ENCODE measurements at places on chromosomes 11 and 22.

DNA sequence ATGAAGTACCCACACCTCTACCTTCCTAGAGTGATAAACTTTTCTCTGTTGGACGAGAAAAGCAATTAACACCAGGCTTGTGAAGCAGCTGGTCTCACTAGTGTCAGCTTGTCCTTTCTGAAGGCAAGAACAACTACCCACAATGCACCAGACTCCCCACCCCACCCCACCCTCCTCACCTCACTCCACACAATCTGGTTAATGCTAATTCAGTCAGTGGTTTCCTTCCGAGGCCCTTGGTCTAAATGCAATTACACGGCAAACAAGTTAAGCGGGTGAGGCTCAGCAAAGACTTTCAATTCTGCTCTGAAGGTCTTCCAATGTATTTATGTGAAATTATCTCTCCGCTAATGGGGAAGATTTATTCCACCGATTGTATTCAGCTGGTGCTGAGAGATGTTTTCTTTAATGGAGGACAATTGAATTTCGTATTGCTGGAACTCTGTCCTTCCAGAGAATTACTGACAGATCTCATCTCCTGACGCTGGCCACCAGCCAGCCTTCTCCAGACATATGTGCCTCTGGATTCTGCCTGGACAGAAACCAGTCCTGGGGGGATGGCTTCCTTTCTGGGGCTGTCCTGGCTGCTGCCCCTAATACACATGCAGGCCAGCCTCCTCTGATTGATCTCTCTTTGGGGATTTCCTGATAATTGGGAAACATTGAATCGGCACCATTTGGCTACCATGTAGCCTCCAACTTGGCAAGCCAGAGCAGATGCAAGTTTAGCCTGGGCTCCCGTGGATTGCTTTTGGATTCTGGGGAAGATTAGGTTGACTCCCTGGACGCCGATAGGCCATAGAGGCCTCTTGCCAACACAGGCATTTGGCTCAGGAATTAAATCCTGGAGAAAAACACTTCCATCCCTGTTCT is 165.8 kb upstream of the NARS2 start:
- DNase-seq, result no peak

DNA sequence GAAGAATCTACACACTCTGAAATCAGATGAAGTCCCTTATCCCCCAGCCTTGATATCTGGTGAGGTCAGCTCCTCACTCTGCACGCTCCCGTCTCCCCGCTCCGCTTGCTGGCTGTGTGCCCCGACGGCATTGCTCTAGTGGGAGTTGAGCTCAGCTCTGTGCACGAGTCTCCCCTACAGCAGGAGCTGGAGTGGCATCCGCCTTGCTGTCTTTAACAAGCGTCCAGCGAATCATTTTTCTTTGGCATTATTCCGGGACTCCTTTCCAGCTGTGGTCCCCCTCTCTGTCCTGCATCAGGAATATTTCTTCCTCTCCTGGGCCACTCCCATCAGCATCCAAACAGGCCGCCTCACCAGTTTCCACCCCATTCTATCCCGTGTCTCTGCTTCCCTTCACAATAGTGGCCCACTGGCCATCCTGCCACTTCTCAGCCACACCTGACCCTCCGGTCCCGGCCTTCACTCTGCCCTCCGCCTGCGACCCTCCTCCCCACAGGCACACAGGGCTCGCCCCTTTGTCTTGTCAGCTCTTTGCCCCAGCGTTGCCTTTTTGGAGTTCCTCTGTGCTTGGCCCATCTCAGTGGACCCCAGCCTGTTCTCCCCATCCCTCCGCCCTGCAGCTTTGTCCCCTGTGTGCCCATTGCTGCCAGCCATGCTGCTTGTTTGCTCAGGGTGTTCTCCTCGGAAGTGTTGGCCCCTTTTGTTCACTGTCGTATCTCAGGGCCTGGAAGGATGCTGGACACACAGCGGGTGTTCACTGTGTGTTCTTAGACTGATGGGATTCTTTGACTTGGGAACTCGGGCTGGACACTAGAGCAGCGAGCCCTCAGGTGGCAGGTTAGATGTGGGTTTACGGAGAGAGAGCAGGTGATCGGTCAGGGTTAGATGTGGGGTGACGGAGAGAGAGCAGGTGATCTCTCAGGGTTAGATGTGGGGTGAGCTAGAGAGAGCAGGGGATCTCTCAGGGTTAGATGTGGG is 441.8 kb downstream of the TBC1D22A start:
- DNase-seq, result no peak

DNA sequence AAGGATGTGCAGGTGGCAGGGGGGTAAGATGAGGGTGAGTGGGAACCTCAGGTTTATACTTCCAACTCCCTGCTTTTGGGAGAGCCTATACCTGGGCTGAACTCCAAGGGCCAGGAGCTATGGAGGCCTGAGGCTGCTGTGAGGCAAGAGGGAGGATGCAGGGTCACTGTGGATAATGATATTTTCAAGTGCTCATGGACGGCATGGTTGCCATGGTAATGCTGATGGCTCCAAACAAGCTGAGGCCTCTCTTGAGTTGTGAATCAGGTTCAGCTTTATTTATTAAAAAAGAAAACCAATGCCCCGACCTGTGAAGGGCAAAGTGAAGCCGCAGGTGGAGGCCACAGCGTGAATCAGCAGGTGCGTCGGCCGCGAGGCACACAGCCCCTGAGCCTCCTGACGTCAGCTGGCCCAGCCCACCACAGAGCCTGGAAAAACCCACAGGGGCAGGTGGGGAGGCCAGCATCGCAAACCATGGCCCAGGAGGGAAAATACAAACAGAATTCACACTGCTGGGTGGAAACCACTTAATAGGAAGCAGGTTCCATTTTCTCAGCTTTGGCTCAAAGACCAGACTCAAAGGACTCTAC is 17.4 kb upstream of the CREB3L1 start:
- no peak for DNase-seq

DNA sequence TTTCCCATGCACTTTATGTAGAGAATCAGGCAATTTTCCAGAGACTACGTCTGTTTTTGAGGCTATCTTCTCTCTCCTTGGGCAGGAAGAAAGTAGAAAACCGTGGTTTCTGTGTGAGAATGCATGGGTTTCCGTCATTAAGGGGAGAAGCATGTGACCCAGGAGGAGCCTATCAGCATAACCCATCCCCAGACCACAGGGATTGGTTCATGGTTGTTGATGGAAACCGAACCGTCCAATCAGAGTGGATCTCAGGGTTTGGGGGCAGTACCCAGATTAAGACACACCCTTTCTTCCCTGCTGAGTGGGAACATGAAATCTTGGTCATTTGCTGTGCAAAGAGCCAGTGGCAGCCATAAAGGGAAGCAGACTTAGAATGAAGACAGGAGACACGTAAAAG is 517.8 kb downstream of the MN1 start:
- DNase-seq, result no peak

- no peak for DNase-seq
These were observed 17.9 kb upstream of the SESN3 start for GRCh38 chr11:95248666-95249467.

- DNase-seq, result no peak
These were observed 103.1 kb downstream of the NAT10 start for GRCh38 chr11:34208266-34209135.

- no peak for DNase-seq
These were observed 438.1 kb downstream of the SOX6 start for GRCh38 chr11:15918212-15918611.

GRCh38 chr22:29320546-29320945 is 5.0 kb upstream of the RASL10A start:
- DNase-seq, result no peak

- DNase-seq, result peak; percentile 93
These were observed at the start of gene CD44 for GRCh38 chr11:35138943-35139721. CD44 (plus strand) TSS chr11:35139171; CDS start chr11:35139304, 133 bp downstream.

DNA sequence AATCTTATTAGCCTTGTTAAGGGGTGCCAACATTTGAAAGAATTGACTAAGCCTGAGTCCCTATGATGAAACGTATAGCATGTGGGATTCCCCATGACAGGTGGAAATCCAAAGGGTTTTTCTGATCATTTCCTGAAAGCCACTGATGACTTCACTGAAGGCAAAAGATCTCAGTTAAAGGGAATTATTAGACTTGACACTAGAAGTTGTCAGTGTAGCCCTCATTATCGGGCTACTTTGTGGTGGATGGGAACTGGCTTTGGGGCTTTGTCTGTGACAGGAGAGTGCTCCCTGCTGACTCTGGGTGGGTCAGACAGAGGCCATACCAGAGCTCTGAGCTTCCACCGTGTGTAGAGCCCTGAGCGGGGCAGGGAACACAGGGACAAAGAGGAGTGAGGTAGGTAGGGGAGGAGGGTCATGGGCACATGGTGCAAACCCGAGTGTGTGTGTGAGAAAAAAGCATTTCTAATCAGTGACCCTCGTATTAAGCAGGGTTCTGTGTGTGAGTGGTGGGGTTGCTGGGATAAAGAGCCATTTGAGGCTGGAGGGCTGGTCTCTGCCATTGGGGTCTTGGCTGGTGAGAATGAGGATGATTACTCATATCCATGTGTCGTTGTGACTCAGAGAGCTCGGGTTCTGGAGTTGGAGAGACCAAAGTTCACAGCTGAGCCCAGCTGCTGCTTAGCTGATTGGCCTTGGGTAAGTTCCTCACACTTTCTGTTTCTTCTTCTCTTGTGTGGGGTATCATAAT is 101.1 kb downstream of the GRIK4 start:
- DNase-seq, result no peak

GRCh38 chr11:104997288-104997687 is 25.7 kb downstream of the CASP5 start:
- DNase-seq, result no peak

- DNase-seq, result no peak
These were observed 462.4 kb upstream of the LRRC4C start for GRCh38 chr11:41921746-41922390.

DNA sequence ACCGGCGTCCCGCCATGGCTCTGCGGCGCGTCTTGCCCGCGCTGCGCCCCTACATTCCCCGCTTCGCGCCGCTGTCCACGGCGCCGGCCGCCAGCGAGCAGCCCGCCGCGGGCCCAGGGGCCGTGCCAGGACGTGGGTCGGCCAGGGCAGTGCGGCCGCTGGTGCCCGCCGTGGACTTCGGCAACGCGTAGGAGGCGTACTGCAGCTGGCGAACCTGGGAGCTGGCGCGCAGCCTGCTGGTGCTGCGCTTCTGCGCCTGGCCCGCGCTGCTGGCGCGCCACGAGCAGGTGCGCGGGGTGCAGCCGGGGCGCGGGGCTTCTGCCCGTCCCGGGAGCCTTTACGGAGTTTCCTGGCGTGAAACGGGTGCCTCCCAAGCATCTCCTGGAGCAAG is 20.1 kb downstream of the DGCR6L start:
- no peak for DNase-seq

- DNase-seq, result no peak
These were observed 43.4 kb upstream of the TSKU start for GRCh38 chr11:76739798-76740197.

DNA sequence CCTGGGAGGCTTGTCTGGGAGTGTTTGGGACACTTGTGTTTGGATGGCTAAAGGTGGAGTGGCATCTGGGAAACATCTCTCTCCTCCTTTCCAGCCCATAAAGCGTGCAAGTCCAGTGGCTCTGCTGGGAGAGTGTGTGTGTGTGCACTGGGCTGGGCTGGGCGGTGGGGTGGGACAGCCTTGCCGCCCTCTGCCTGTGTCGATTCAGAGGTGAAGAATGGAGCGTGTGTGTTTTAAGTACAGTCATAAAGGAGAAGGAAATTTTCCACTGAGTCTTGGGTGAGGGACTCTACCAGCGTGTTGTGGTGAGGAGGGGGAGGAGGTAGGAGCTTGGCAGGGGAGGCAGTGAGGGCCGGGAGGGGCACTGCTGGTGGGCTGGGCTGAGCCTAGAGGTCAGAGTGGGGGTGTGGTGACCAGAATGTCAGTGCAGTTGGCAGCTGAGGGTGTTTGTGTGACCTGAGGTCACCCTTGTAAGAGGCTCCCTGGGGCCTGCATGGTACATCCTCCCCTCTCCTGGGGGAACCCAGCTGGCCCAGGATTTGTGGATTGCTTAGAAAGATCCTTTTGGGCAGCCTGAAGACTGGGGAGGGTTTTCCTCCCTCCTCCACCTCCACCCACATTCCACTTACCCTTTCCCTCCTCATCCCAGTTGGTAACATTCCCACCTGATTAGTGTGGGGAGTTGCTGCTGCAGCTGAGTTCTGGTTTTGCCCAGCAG is 1.7 kb downstream of the TIMP3 start:
- peak; percentile 41 for DNase-seq

- peak; percentile 5 for DNase-seq
These were observed 53.0 kb upstream of the PRR5 start for GRCh38 chr22:44648821-44649565.

DNA sequence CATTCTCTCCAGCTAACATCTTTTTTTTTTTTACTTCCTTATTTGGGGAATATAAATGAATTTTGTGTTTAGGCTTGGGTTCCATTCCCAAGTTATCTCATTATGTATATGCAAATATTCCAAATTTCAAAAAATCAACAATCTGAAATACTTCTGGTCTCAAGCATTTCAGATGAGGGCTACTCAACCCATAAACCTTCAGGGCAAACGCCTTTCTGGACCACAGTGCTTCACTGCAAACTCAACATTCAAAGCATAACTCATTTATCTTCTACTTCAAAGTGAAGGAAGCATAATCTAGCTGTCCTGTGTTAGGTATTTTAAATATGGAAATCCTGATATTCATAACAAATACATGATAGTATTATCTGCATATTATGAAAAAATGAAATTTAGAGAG is 161.7 kb upstream of the PGR start:
- DNase-seq, result no peak

- no peak for DNase-seq
These were observed 59.6 kb downstream of the CHRDL2 start for GRCh38 chr11:74671520-74672196.

DNA sequence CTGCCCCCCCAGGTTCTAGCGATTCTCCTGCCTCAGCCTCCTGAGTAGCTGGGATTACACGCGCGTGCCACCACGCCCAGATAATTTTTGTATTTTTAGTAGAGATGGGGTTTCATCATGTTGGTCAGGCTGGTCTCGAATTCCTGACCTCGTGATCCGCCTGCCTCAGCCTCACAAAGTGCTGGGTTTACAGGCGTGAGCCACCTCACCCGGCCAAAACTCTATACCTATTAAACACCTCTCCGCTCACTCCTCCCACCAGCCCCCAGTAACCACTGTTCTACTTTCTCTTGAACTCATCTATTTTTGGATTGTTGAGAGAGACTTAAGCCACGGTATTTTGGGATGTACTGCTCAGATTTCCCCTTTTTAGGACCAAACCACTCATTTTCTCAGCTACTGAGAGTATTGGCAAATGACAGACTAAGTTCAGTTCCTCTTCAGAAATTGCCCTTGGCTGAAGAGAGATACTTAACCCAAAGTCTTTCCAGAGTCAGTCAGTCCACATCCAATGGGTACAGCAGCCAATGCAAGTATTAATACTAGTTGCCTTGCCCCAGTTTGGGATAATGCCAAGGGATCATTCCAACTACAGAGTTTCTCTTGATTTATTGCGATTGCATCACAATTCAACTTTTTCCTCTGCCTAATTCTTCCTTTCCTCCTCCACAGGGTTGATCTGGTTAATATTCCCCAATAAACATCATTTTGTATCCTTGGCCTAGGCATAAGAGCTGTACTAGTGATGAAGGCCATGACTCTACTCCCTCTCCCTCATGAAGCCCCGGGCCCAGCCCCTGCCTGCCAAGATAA is 36.8 kb upstream of the CSTF3 start:
- DNase-seq, result no peak

Measured in RWPE1 (cell line).